ENCODE measurements at places on chromosomes 5 and 9.

DNA sequence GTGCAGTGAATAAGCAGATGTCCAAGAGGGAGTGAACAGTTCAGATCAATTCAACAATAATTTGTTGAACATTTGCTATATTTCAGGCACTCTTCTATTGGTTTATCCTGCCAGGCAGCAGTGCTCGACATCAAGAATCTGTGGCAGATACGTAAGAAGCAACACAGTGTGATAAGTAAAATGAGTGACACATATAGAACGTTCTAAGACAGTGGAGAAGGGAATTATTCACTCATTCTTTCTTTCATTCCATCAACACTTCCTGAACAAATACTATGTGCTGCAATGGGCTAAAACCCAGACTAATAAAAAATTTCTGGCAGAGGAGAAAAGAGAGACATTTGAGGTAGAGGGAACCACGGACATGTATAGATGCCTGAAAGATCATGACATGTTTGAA is 89.9 kb upstream of the GLIS3 start:
- no peak for DNase-seq

DNA sequence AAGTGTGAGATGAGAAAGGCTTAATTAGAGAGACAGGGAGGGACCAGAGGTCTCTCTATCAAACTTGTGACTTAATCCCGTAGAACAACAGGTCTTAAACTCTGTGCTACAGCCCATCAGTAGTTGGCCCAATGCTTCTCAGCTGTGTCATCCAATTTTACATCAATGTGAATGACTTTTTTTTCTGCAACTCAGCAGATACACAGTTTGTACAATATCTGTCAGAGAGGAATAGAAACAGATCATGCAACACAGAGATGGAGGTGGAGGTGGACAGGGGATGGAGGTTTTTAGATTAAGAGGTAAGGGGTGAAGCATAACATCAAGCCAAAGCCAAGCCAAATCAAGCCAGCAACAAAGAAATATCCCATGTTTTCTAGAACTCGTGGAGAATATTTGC is 43.0 kb downstream of the FBXW11 start:
- DNase-seq = no peak

- DNase-seq = no peak
These were observed 574.3 kb upstream of the ZNF462 start for GRCh38 chr9:106288689-106289088.

DNA sequence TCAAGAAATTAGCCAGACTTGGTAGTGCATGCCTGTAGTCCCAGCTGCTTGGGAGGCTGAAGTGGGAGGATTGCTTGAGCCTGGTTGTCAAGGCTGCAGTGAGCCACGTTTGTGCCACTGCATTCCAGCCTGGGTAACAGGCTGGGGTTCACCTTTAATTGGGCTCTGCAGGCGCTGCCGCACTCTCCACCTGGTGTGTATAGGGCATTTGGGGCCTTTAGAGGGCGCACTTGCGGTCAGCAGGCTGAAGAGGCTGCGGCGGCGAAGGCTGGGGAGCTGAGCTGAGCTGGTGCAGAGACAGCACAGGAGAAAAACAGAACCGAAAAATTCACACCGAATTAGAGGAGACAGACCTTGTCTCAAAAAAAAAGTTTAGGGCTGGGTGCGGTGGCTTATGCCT is 31.2 kb downstream of the CDK7 start:
- no peak for DNase-seq

DNA sequence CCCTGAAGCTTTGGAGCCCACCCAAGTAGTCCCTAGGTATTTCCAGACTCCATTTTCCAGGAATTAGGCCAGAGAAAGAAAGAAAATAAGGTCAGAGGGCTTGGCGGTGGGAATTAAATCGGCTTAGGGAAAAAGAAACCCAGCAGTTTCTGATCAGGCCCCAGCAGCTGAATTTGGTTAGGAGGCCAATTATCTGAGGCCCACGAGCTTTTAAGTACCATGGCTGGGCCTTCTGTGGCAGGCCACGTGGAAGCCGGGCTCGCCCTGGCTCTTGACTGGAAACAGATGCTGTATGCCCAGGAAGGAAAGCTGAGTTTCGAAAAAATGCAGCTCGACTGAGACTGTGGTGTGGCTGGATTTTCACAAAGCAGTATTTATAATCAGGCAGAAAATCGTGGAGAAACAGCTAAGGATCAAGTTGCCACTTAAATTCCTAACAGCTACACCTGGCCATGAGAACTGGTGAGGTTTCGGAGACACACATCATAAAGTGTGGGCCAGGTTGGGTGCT is 75.1 kb upstream of the PANK3 start:
- no peak for DNase-seq

GRCh38 chr5:179151286-179152118 is 91.3 kb downstream of the ZNF354C start:
- DNase-seq = no peak

GRCh38 chr9:17810728-17811571 is 232.1 kb downstream of the SH3GL2 start:
- peak; percentile 76 for DNase-seq

DNA sequence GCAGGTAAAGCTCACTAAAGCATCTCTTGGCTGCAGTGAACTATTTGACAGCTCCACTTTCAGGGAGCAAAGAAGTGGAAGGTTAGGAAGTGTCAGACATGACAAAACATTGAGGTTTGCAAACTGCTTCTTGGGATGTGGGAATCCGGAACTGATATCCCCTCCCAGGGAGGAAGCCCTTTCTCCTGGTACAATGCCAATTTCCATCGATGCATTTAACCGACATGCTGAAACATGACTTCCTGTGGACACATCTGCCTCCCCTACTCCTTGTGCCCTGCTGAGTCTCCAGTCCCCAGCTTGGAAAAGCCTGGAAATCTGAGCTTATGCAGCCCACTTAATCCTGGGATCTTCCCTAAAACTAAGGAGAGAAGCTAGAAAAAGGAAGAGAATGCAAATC is 323.1 kb upstream of the DAP start:
- no peak for DNase-seq

- DNase-seq = no peak
These were observed 157.5 kb upstream of the SMIM23 start for GRCh38 chr5:171627936-171628632.

DNA sequence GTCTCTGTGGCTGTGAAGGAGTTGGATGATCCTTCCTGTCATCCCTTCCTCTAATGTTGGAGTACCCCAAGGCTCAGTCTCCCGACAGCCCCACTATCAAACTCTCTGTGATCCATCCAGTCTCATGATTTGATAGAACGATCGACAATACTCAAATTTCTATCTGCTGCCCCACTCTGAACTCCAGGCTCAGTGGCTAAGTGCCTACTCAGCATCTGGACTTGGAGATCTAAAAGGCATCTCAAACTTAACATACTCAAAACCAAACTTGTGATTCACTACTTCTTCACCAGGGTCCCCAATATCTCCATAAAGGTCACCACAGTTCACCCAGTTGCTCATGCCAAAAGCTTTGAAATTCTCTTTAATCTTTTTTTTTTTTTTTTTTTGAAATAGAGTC is 15.1 kb upstream of the STRBP start:
- DNase-seq = no peak

Measured in NCI-H1092 treated with DMSO at 0.1 percent for 48 hours (cell line).